Muscle of back (tissue), 13 donors: ENCODE measurements at places on chromosomes 2 and 18. TPM values are rescaled to one million over a fixed set of nuclear protein-coding genes. Genes with fewer than 3 reads are reported as not detected.

DNA sequence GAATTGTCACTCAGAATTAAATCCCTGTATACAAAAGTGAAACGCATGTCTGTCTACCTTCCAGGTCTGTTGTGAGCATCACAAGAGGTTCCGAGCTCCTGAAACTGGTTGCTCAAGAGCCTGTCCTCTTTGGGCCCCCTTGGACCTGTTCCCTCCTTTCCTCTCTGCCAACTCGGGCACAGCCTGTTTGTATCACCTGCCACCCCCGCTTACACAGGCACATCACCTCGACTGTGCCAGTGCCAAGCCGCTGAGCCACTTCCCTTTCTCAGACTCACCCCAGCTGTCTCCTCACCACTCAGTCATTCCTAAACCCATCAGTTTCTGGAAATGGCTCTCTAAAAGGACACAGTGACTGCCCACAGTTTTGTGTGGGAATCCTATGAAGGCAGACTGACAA is 3.1 kb downstream of the EFR3B start:
- DNase-seq: no peak

GRCh38 chr2:207873794-207874193 is 104.1 kb upstream of the FZD5 start:
- DNase-seq: no peak

GRCh38 chr2:96528700-96529375 is 7.7 kb upstream of the ARID5A start:
- no peak for DNase-seq

- DNase-seq: no peak
Observed at GRCh38 chr18:13245481-13246000, 27.0 kb downstream of the LDLRAD4 start.

GRCh38 chr2:230011617-230012016 is 57.1 kb downstream of the SLC16A14 start:
- no peak for DNase-seq

DNA sequence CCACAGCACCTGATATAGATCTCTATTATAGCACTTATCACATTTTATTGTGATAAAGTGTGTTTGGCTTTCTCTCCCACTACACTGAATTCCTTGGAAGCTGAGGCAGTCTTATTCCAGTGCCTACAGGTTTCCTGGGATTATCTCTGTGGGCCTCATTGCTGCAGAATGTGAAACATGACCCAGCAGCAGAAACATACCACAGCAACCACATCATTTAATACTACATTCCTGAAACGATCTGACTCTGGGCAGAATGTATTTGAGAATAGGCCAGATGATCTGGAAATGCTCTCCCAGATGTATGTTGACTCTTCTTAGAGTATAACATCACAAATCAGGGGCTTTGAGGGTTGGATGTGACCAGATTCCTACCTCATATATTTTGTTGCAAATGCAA is 323.5 kb upstream of the TANK start:
- DNase-seq: peak; percentile 93

- DNase-seq: no peak
Observed at GRCh38 chr2:127081826-127082633, 24.9 kb downstream of the BIN1 start.

DNA sequence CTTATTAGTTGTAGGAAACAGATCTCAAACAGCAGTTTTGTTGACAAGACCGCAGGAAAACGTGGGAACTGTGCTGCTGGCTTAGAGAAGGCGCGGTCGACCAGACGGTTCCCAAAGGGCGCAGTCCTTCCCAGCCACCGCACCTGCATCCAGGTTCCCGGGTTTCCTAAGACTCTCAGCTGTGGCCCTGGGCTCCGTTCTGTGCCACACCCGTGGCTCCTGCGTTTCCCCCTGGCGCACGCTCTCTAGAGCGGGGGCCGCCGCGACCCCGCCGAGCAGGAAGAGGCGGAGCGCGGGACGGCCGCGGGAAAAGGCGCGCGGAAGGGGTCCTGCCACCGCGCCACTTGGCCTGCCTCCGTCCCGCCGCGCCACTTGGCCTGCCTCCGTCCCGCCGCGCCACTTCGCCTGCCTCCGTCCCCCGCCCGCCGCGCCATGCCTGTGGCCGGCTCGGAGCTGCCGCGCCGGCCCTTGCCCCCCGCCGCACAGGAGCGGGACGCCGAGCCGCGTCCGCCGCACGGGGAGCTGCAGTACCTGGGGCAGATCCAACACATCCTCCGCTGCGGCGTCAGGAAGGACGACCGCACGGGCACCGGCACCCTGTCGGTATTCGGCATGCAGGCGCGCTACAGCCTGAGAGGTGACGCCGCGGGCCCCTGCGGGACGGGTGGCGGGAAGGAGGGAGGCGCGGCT is at the start of gene TYMS:
TYMS (plus strand) TSS at position 343 of the 690 bp plus-strand sequence; CDS start at position 433, 90 bp downstream.
- DNase-seq: peak; percentile 51

DNA sequence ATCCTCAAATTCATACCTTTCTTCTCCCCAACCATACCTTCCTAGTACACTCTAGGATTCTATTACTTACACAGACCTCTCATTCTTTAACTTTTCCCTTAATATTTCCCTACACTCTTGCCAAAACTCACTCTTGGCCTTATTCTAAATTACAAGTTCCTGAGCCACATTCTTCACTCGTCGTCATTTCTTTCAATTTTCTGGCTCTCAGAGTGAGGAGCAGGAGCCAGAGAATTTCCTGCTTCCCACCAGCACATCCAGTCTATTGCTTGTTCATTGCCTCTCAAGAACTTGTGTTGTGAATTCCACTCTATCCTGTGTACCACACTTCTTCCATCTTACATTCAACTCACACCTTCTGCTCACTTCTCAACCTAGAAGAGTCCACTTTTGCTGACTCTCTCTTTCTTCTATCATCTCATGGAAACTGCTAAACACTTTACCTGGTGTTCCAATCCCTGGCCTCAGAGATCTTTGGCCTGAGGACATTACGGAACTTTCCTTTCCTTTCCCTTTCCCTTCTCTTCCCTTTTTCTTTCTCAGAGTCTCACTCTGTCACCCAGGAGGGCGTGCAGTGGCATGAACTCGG is 171.6 kb downstream of the PLCL1 start:
- peak; percentile 78 for DNase-seq

DNA sequence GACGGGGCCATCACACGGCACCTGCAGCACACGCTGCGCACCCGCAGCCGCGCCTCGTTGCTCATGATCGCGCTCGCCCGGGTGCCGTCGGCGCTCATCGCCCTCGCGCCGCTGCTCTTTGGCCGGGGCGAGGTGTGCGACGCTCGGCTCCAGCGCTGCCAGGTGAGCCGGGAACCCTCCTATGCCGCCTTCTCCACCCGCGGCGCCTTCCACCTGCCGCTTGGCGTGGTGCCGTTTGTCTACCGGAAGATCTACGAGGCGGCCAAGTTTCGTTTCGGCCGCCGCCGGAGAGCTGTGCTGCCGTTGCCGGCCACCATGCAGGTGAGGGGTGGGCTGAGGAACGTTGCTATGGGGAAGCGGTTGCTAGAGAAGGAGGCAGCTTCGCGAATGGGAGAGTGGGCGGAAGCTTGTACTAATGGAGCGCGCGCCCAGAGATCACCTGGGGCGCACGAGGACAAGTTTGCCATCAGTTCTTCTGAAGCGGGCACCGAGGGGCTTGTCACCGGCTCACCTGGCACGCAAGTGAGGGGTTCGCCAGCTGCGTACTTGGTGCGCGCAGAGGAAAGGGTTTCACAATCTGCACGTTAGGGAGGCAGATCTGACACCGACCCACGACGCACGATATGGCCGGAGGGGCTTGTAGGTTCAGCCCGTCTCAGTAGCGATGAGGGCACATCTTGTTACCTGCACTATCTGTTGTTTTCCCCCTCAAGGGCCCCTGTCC is 45.6 kb downstream of the DDX18 start:
- no peak for DNase-seq

GRCh38 chr2:133143645-133144044 is 424.6 kb downstream of the NCKAP5 start:
- DNase-seq: no peak

- DNase-seq: peak; percentile 82
Observed at GRCh38 chr18:35231052-35231451, 9.8 kb upstream of the ZNF397 start.

- DNase-seq: no peak
Observed at GRCh38 chr2:135603543-135603942, 72.3 kb downstream of the R3HDM1 start.

DNA sequence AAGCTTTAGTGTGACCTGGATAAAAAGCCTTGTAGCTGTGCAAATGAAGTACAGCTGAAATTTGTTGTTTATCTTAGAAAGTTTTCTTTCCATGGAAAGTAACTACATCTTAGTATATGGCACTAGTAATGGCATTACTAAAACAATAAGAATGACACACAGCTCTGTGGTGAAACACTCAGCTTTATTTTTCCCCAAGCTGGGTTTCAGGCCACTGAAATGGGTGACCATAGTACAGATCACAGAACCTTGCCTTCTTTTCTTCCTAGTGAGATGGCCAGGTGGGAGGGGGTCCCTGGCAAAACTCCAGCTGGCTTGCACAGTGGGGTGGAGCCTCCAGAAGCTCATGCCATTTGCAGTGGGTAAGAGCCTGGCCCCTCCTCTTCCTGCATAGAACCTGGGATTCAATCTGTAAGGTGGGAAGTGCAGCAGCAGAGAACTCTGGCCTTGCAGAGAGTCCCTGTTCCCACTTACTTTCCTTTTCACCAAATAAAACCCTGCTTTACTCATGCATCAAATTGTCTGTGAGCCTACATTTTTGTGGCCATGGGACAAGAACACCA is 17.6 kb upstream of the GRP start:
- DNase-seq: no peak

Gene GAD1
- polyA plus RNA-seq: 2.0 TPM

Gene CNDP1
- polyA plus RNA-seq: not detected

Gene DCTN1
- 96.3 TPM for polyA plus RNA-seq

Gene MAPK4
- 11.6 TPM for polyA plus RNA-seq
